ENCODE measurements at places on chromosomes 6 and 20.

DNA sequence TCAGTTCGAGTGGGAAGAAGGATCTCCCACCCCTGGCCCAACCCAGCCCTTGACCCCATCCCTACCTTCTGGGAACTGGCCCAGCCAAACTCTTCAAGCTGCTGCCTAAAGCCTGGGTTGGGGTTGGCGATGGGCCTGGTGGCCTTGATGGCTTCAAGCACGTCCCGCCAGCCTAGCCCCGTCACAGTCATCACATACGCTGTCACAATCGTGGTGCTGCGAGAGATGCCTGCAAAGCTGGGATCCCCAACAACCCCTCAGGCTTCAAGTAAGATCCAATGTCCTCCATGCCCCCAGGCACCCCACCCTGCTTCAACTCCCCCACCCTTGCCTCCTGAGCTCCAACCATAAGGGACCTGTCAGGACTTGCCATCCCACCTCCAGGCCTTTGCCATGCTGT is 7.8 kb downstream of the DUSP15 start:
- DNase-seq = no peak

GRCh38 chr6:138307816-138308730 is 69.6 kb upstream of the SMIM28 start:
- DNase-seq = no peak

DNA sequence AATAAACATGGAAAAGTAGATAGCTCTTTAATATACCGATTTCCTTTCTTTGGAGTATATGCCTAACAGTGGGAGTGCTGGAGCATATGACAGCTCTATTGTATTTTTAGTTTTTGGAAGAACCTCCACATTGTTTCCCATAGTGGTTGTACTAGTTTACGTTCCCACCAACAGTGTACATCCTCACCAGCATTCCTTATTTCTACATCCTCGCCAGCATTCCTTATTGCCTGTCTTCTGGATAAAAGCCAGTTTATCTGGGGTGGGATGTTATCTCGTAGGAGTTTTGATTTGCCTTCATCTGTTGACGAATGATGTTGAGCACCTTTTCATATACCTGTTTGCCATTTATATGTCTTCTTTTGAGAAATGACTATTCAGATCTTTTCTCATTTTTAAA is 2.6 kb downstream of the MICA start:
- no peak for DNase-seq

- no peak for DNase-seq
Observed at GRCh38 chr20:10110151-10110550, 75.4 kb downstream of the ANKEF1 start.

GRCh38 chr20:64241061-64241460 is 14.5 kb upstream of the PCMTD2 start:
- DNase-seq = no peak

DNA sequence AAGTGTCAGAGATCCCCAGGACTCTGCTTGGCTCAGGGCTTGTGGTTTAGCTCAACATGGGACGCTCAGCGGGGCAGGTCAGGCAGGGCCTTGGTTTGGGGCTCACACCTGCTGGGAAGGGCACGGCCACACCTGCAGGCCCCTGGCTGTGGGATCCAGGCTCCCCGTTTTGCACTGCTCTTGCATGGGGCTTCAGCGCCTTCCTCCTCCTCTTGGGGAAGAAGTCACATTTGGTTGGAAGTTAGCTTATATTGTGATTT is 378.3 kb downstream of the CDH4 start:
- DNase-seq = no peak

DNA sequence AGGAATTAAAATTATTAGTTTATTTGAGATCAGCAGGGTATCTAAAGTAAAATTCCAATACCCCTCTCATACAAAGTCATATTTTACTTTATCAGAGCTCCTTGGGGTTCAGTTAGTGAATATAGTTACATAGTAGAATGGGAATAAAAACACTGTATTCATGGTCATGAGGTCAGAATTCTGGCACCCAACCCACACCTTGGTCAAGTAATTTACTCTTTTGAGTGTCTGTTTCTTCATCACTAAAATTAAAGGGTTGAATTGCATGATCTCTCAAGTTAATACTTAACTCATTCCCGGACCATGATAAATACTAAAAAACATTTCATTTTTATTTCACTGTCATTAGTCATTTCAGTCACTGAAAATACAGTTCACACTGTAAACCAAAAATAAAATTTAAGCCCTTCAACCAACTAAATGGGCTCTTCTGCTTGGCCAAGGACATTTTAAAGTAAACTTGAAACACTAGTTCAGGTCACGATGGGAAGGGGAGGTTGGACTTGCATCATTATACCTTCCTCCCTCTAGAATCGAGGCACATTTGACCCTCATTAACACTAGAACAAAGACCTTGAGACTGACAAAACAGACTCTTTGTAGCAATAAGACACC is 21.1 kb upstream of the HLA-DRB1 start:
- no peak for DNase-seq

DNA sequence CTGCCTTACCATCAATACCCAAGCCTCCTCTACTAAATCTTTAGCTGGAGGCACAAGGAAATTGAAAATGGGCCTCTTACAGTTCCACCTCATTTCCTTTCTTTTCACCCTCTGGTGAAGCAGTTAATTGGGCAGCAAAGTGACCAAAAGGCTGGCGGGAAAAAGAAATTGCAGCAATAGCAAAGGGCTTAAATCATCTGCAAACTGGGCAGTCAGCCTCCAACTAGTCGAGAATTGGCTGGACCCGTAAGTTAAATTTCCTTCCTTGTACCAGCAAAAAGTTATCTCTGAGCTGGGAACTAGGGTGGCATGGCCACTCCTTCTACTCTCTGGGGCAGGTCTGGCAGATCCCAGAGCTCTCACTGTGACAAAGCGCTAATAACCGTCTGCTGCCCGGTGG is 33.5 kb downstream of the GHRH start:
- DNase-seq = no peak

DNA sequence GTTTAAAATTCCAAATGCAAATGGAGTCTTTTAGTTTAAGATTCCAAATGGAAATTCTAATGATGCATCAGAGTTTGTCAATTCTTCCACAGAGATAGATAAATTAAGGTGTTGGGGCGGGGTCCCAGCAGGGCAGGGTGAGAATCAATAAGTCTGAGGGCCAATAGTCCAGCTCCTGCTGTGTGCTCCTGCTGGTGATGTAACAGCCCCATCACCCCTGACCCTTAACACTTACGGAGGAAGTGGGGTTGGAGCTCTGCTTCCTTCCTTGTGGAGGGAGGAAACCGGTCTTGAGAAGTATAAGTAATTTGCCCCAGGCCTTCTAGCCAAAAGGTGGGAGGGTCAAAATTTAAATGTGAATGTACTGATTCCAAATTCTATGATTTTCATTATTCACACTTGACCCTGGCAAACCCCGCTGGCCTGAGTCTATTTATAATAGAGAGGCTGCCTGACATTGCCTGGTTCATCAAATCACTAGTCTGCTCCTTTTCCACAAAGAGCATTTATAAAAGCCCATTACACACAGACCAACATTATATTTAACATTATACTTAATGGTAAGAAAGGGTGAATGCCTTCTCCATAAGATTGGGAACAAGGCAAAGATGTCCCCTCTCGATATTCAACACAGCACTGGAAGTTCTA is 17.2 kb downstream of the ZBTB2 start:
- no peak for DNase-seq

DNA sequence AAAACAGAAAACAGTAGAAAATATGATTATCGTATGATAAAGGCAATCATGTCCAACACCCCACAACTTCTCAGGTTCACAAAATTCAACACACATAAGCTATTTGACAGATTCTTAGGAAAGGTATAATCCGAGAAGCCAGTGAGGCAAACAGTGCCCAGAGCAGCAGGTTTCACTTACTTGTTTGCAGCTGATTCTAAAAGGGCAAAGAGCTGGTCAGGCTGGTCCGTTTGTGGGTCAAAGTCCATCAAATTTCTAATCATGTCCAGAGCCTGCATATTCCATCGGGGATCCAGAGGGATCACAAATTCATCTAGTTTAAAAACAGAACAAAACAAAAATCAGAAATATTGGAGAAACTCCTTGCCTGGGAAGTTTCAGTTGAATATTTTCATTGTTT is 69.8 kb upstream of the LYRM2 start:
- DNase-seq = no peak

- DNase-seq = no peak
Observed at GRCh38 chr6:139920027-139920775, 545.8 kb upstream of the CITED2 start.

Measured in stimulated activated CD4-positive, alpha-beta T cell treated with anti-CD3 and anti-CD28 coated beads, Interleukin-2, amount 100 ng/mL, for 4 hours (primary cell).